GM12892 (cell line): ENCODE measurements at places on chromosomes 4 and X.

- DNase-seq = no peak
These were observed 192.8 kb upstream of the PSAPL1 start for GRCh38 chr4:7627251-7628250.

- DNase-seq = no peak
These were observed 1051.4 kb upstream of the PRKX start for GRCh38 chrX:4764888-4765287.

DNA sequence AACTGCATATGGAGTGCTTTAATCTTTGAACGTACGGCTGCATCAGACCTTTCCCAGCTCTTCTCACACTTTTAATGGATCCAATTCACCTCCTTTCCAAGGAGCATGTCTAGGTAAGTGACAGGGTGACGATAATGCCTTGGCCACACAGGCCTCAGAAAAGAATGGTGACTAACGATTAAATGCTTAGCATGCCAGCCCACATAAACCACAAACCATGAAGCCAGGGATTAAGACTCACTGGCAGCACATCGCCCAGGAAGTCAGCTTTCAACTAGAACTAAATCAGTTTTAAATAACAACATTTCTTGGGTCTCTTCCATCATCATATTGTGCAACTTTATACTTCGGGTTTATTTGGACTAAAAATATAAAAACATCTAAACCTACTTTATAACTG lies 28.7 kb downstream of the INPP4B start:
- no peak for DNase-seq

DNA sequence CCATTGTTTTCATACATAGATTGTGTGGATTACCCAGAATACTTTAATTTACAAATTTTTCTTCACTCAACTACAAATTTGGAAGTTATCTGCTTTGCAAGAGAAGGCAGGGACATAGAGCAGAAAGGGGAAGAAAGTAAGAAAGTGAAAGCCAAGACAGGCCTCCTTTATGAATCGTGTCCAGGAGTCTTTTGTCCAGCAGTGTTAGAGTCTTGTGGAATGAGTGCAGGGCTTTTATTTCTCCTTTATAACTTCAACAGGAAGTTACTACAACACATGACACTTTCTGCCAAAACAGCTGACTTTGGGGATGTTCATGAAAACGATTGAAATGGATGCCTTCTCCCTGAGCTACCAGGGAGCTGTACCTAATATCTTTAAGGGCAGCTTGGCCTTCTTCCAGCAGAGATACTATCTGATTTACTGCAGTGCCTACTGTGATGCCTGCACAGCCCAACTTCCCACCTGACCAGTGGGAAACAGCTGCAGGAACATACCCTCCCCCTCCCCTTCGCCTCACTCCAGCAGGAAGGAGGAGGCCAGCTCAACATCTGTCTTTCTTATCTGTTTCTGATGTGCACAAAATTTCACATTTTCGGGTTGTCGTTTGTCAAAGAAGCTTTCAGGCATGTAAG lies 557.7 kb upstream of the SLIT2 start:
- DNase-seq = no peak
